Hindlimb muscle (tissue), 1 donor: ENCODE measurements at places on chromosomes 12 and 14. TPM values are rescaled to one million over a fixed set of nuclear protein-coding genes. Genes with fewer than 3 reads are reported as not detected.

The SRGAP1 gene
- 6.6 TPM for polyA plus RNA-seq

The SLC39A9 gene
- 27.1 TPM for polyA plus RNA-seq

The SEL1L gene
- polyA plus RNA-seq: 32.6 TPM

The PAPOLA gene
- 99.5 TPM for polyA plus RNA-seq

The SLC17A8 gene
- 0.19 TPM for polyA plus RNA-seq

The DDN gene
- 32.5 TPM for polyA plus RNA-seq

The NXPH4 gene
- polyA plus RNA-seq: 2.7 TPM

The TRHDE gene
- polyA plus RNA-seq: 0.40 TPM

The CDH24 gene
- polyA plus RNA-seq: 4.0 TPM
